ENCODE measurements at places on chromosomes 2 and 18.

GRCh38 chr2:165425556-165425955 is 43.9 kb upstream of the CSRNP3 start:
- DNase-seq = no peak

DNA sequence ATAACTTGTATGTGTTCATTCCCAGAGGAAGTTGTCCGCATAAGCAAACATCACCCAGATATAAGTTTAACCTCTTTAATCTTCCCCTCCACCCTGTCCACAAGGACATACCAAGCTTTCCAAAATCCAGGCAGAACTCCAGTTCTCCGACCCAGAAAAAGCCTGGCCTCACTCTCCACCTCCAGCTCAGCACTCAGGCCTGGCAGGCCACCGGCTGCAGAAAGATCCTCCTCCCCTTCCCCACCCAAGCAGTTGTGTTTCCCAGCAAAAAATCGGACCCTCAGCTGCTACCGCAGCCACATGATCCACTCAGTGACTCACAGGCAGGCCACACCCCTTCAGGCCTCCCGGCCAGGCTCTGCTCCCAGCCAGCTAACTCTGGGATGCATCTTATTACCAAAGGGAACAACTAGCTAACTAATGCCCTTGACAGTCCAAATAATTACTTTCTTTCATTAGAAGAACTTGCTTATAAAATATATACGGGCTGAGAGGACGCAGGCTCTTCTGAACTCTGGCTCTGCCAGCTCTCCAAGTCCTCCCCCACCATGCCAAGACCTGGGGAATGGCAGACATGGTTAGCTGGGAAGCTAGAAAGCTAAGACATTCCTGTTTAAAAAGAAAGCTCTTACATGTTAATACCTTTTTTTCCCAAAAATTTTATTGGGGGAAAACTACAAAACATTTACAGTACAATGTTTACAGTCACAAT is 4.5 kb downstream of the ZFP36L2 start:
- DNase-seq = no peak

DNA sequence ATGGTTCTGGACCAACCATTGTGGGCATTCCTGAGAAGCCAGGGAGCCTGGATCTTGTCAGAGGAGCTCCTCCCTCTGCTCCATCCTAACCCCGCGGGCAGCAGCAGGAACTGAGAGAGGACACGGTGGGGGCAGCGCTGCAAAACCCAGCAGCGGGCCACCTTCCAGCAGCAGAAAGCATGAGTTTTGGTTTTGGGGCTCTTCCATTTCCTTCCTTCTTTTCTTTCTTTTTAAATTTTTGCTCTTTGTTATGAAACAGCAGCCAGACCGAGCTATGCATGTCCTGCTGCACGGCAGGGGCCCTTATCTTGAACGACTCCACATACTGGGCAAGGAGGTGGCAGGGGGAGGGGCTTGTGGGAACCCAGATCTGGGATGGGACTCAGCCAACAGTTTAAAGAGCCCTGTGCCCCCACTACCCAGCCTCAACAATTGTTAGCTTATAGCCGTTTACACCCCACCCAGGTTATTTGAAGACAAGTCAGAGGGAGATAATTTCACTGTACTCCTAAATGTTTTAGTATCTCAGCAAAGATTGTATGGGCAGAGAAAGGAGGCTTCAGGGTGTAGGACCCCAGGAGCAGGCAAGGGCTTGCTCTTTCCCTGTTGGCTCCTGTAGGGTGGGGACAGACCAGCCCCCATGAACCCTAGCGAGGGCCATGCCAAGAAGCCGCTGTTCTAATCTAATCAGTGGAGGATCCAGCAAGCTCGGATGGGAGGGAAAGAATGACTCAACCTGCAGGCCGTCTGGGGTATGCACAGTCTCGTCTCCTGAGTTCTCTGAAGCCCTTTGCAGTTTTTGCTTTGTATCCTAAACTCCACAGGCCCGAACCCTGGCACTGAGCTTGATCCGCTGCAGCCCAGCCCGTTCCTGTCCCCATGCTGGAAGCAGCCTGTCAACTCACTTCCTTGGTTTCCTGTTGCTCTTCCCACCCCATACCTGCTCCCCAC is 75.3 kb downstream of the LRRFIP1 start:
- no peak for DNase-seq

DNA sequence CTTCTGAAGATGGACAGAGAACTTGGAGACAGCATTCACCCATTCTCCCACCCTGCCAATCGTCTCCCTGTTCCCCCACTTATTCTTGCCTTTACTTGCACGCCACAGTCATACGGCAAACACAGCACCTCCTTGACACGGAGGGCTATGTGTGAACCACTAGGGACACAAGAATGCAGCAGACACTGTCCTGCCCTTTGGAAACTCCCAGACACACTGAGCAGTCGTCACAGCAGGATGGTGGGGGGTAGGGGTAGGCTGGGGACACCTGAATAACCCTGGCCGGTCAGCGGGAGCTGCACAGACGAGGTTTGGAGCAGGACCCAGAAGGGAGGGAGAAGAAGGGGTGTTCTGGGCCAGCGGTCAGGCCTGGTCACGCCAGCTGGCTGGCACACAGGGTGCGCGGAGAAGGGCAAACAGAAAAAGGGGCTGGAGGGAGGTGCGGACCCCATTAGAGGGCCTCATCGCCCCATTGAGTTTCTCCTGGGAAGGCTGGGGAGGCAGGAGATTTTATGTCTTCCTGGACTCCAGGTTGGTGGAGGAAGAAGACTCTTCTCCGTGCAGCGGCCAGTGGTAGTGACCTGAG is 40.0 kb upstream of the FOSL2 start:
- no peak for DNase-seq

- DNase-seq = no peak
These were observed 73.3 kb downstream of the RPIA start for GRCh38 chr2:88764850-88765153.

DNA sequence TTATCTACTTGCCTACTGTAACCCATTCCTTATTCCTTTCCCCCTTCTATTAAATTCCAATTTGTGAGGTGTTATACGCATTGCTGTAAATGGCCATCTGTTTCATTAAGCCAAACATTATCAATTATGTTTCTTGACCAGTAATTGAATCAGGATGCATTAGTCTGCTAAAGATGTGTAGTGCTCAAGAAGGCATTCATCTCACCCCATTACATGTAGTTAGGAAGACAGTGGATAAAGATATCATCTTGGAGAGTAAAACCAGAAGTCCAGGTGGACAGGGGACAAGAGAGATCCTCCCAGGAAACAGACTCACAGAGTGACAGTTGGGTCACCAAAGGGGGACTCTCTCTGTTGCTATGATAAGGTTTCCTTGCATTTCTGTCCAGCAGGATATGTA is 73.3 kb upstream of the FAM98A start:
- DNase-seq = no peak

- no peak for DNase-seq
These were observed 62.9 kb upstream of the FAM110C start for GRCh38 chr2:108920-109809.

DNA sequence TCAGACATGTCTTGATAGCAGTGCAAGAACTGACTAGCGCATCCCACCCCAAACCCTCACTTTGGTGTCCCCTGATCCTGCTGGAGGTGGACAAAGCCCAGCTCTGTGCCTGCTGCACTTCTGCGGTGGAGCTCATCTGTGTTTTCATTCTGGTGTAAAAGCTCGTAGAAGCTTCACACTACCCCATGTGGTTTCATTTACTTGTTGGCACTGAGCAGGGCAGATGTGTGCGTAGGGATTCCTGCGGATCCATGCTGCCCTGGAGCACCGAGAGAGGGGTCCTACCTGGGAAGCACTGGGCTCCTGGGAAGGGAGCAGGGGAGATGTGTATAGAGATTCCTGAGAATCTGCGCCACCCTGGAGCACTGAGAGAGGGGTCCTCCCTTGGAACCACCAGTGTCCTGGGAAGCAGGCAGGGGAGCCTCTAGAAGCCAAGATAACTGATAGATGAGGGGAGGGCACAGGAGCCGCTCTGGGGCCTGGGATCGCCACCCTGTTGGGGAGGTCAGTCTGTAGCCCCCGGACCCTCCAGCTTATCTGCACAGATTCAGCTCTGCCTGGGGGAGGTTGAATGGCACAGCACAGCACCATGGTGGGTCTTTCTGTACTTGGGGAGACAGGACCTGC is 106.9 kb upstream of the OTOS start:
- DNase-seq = no peak

DNA sequence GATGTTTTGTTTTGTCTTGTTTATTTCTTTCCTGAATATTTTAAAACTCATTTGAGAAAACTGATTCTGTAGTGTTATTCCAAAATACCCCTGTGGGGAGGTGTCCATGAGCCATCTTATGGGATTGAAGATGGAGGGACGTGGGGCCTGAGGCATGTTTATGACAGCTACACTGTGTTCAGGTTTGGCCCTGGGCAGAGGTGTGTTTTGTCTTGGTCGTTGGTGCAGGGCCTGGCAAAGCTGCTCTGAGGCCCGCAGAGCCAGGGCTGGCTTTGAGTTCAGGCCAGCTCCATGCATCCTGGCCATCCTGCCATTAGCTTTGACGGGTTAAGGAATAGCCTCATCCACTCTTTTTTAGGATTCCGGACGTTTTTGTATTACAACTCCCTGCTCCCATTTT is 68.9 kb downstream of the TMEM18 start:
- no peak for DNase-seq

Measured in stimulated activated CD8-positive, alpha-beta memory T cell treated with anti-CD3 and anti-CD28 coated beads, Interleukin-4, amount 100 ng/mL, for 4 hours (primary cell).